ENCODE measurements at places on chromosomes 12 and 14. TPM values are rescaled to one million over a fixed set of nuclear protein-coding genes. Genes with fewer than 3 reads are reported as not detected.

DNA sequence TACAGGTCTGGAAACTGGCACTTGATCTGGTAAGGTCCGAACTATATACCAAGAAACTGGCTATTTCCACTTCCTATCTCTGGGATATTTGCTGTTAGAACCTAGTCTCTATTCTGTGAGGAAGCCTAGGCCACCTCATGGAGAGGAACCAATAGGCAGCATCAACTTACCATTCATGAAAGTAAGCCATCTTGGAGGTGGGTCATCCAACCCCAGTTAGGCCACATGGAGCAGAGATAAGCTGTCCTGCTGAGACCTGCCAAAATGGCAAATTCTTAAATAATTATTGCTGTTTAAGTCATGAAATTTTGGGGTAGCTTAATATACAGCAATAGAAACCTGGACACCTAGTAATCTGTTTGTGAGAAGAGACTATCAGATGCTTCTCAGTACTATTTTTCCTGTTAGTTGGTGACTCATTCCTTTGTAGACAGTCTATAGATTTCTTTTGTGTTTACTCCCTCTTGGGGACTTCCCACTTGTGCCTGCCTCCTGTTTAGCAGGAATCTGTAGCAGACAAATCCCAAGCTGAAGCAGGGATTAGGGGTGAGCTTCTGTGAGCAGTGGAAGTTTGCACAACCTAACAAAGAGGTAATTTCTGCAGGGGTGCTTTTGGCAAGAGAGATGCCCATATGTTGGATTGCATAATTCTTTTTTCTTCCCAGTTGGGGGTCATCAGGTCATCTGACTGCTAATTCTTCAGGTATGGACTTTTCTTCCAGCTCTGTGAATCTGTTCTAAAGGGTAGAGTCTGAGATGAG is 136.8 kb downstream of the IGF1 start:
- DNase-seq: no peak

DNA sequence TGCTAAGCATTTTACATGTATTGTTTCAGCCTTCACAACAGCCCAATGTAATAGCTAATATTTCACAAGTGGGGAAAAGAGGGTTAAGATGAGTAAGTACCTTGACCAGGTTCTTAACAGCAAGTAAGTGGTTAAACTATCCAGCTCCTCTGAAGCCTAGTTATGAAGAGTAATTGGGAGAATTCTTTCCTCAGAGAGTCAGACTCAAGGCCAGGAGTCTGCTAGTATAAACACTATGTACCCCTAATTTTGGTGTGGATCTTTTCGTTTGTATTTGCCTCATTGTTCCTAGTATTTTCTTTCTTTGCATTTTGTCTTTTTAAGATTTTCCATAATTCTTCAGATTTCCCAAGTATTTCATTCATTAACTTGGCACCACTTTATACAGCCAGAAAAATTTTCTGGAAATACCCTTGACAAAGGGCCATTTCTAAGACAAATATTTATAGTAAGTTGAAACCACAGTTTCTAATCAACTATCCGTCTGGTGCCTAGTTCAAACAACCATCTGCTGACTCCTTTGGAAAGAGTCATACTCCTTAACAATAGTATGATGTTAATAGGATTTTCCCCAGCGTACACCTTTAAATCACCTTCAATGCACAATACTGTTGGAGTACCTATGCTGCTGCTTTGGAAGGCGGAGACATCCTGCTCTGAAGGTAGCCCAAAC is 81.2 kb downstream of the SCAF11 start:
- DNase-seq: no peak

GRCh38 chr14:58401587-58401986 is 5.9 kb downstream of the TOMM20L start:
- DNase-seq: no peak

GRCh38 chr12:65632131-65632855 is 192.0 kb upstream of the HMGA2 start:
- no peak for DNase-seq

DNA sequence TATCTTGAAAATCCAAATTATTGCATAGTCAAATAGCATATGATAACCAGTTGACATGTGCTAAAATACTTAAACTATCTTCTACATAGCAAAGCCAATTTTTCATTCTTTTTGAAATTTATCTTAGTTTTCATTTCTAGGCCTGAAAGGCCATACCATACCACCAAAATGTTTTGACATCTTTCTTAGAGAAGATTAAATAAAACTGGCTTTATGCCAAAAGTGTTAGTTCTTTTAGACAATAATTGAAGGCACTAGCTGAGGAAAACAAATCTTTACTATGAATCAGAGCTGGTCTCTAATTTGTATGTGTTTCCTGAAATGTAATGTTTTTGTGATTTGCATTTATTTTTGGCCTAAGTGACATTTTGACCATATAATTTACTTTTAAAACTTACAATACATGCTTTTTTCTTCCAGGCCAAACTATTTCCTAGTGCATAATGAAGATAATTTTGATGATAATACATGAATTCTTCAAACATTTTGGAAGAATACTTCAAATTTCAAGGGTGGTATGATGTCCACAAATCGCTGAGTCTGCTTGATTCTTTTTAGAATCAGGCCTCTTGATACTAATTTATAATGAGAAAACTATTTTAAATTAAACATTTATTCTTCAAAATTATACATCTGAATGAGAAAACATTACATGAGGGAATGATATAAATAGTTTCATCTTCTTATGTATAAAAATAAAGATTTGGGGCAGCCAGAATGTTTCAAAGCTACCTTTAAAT is 6.5 kb upstream of the KCNMB4 start:
- no peak for DNase-seq

DNA sequence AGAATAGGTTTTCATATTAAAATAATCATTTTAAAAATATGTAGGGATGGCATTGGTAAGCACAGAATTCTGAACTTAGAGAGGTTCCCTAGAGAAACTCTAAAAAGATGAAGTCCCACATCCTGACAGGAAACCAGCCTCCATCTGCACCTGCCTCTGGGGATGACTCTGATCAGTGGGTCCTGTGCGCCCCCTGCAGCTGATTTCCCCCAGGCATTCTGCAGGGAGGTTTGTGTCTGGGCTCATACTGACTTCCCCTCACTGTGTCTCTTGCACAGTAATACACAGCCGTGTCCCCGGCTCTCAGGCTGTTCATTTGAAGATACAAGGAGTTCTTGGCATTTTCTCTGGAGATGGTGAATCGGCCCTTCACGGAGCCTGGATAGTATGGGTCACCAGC is 602.9 kb downstream of the TMEM121 start:
- no peak for DNase-seq

DNA sequence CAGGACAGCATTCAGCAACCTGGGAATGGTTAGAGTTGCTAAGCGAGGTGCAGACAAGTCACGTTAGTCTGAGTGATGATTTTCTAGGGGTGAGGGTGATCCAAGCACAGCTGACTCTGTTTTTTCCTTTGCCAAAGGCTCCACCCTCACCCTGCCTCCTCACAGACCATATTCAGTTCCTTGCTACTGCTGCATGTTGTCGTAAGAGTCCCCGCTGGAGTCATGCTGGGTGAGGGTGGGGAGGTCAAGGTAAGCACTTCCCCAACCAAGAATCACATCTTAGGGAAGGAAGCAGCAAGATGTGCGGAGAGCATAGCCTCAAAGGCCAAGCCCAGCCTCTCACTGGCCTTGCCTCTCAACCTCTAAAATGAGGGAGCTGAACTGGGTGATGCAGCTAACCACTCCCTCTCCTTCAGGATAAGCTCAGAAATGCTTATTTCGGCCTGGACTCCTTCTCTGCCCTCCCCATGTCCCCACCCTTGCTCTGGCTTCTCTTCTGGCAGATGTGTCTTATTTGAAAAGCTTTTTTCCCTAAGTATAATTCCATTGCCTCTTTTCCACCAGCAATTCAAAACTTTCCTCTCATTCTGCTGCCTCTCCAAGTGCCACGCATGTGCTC is 66.9 kb upstream of the ACTN1 start:
- DNase-seq: no peak

- DNase-seq: no peak
These were observed at the start of gene DGLUCY for GRCh38 chr14:91113829-91114078. Gene DGLUCY, plus strand, starts transcription at chr14:91114073. Its CDS starts 46,222 bp downstream, at chr14:91160295.

GRCh38 chr12:113392988-113393579 is 10.6 kb downstream of the SDS start:
- no peak for DNase-seq

- DNase-seq: no peak
These were observed 92.0 kb downstream of the MIPOL1 start for GRCh38 chr14:37289688-37290087.

TSPAN11 gene
- 2.5 TPM for total RNA-seq

ADAMTS20 gene
- not detected for total RNA-seq

GNG2 gene
- total RNA-seq: 12.8 TPM

KLRF1 gene
- total RNA-seq: not detected

KRT6B gene
- total RNA-seq: 184 TPM

DCN gene
- total RNA-seq: 1,553 TPM
